ENCODE measurements at places on chromosomes 16 and 17. TPM values are rescaled to one million over a fixed set of nuclear protein-coding genes. Genes with fewer than 3 reads are reported as not detected.

DNA sequence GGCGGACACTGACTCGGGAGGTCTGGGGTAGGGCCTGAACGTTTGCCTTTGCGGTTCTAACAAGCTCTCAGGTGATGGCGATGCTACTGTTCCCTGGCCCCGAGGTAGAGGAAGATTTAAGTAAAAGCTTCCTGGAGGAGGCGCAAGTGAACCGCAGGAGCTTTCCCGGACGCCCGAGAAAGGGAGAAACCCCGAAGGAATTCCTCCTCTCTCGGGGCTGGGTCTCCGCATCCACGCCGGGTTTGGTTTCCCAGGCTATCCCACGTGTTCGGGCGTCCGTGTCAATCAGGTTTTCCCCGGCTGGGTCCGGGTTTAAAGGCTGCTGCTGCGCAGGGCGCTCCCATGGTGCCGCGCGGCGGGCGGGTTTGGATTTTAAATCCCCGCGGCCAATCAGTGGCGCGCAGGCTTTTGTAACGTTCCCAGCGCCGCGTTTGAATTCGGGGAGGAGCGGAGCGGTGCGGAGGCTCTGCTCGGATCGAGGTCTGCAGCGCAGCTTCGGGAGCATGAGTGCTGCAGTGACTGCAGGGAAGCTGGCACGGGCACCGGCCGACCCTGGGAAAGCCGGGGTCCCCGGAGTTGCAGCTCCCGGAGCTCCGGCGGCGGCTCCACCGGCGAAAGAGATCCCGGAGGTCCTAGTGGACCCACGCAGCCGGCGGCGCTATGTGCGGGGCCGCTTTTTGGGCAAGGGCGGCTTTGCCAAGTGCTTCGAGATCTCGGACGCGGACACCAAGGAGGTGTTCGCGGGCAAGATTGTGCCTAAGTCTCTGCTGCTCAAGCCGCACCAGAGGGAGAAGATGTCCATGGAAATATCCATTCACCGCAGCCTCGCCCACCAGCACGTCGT, at the start of gene PLK1:
Gene PLK1 (plus strand): TSS at position 460 of the 844 bp plus-strand sequence. CDS start 44 bp downstream, at position 504.
- H3K36me3 ChIP-seq: peaks cover 18% of the 10 kb centered on the region
- H3K4me1 ChIP-seq: peaks cover 29% of the 10 kb centered on the region
- peak within 1 kb of the TSS; percentile 77 for H3K4me3 ChIP-seq

The KCNJ18 gene
- total RNA-seq: not detected

DNA sequence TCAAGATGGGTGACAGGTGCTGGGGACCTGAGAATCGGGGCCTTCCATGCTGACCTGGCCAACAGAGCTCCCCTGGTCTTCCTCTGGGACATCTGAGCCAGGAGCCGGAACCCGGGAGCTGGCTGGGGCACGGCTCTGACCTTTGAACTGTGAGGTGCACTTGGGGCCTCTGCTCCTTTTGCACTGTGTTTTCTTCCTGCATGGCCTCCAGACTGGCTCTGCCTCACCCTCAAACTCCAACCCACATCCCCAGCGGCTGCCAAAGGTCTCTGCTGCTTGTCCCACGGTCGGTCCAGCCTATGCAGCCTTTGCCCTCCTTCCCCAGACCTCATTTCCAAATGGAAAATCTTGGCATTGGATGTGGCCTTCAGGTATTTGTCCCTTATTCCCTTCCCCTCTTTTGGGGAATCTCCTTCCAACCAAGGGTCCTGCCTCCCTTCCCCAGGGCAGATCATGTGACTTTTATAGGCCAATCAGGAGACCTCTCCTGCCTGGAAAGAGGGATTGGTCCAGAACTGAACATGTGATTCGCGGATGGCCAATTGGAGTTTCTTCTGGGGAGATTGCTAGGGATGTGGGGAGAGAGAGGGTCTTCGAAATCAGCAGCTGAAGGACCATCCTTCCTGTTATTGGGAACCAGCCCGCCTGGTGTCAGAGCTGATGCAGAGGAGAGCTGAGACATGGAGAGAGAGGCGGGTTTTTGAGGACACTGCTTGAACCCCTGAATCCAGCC, 117.9 kb downstream of the CYLD start:
- no peaks in the 10 kb centered on the region for H3K4me1 ChIP-seq
- no peak overlapping the region for H3K4me3 ChIP-seq
- H3K27ac ChIP-seq: no peak overlapping the region

GRCh38 chr16:87409153-87409552, 17.0 kb downstream of the MAP1LC3B start:
- H3K27me3 ChIP-seq: no peaks in the 10 kb centered on the region
- DNase-seq: no peak
- peaks cover 10% of the 10 kb centered on the region for H3K36me3 ChIP-seq
- H3K4me1 ChIP-seq: no peaks in the 10 kb centered on the region
- H3K27ac ChIP-seq: no peak overlapping the region

The CYGB gene
- 6.0 TPM for total RNA-seq

The FZD2 gene
- 35.4 TPM for total RNA-seq

DNA sequence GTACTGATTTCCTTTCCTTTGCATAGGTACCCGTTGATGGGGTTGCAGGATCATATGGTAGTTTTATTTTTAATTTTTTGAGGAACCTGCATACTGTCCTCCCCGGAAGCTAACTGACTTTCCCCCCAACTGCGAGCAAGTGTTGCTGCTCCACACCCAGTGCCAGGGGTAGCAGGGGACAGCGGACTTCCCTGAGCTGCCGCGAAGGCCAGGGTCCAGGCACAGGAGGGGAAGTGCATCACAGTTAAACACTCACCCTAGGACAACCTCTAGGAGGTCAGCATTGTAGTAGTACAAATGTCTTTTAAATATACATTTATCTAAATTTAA, 201.7 kb downstream of the NPIPB11 start:
- no peaks in the 10 kb centered on the region for H3K4me1 ChIP-seq
- no peaks in the 10 kb centered on the region for H3K36me3 ChIP-seq
- DNase-seq: no peak
- H3K27ac ChIP-seq: no peak overlapping the region
- H3K27me3 ChIP-seq: no peaks in the 10 kb centered on the region
- no peak overlapping the region for H3K4me3 ChIP-seq

The CES3 gene
- not detected for total RNA-seq

The CCP110 gene
- 31.8 TPM for total RNA-seq

- peaks cover 3% of the 10 kb centered on the region for H3K4me1 ChIP-seq
- no peak overlapping the region for H3K27ac ChIP-seq
- H3K36me3 ChIP-seq: no peaks in the 10 kb centered on the region
Observed at GRCh38 chr17:6470146-6470718, 26.0 kb downstream of the PIMREG start.

DNA sequence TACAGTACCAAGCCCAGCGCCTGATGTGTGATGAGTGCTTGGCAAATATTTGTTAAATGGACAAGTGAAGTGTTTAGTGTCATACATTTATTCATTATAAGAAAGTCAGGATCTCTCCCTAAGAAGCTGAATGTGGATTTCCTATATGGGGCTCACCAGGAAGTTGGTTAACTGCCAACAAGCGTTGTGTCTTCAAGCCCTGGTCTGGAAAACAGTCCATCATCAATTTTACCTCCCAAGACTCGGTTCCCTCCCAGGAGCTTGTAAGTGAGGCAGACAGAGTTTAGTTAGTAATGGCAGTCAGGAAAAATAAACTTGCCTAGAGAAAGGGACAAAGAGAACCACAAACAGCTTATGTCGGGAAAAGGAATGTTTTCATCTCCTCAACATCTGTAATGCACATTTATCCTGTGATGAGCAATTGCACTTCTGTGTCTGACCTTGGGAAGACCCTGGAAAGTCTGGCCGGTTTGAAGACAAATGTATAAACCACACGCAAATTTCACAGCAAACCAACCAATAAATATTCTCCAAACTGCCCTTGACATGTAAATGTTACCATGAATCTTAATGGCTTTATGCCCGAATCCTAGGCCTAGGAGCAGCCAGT, 28.3 kb downstream of the C16orf95 start:
- no peaks in the 10 kb centered on the region for H3K36me3 ChIP-seq
- H3K4me3 ChIP-seq: no peak overlapping the region
- H3K27ac ChIP-seq: no peak overlapping the region
- H3K27me3 ChIP-seq: no peaks in the 10 kb centered on the region
- no peak for DNase-seq

DNA sequence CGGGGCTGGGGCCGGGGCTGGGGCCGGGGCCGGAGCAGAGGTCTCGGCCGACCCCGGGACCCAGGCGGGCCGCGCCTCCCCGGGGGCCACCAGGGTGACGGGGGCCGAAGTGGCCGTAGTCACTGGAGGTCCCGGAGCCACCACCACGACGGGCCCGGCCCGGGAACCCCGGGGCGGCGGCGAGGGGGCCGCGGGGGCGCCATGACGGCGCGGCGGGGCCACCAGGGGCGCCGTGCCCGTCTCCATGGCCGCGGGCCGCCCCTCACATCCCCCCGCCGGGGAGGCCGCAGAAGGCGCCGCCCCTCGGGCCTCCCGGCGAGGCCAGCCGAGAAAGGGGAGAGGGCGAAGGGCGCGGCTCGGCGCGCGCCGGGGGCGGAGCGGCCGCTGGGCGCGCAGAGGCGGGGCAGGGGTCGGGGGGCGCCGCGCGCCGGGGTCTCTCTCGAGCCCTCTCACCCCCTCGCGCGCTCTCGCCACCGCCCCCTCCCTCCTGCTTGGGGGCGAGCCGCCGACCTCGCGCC, 297 bp downstream of the TBC1D10B start:
- H3K4me1 ChIP-seq: 0 out of 2 replicates have a peak, but pooled peaks cover 7% of the 10 kb centered on the region
- H3K36me3 ChIP-seq: peaks cover 6% of the 10 kb centered on the region
- no peak overlapping the region for H3K27ac ChIP-seq

- peaks cover 6% of the 10 kb centered on the region for H3K27me3 ChIP-seq
- peak overlapping the region; percentile 41 for H3K4me3 ChIP-seq
- no peak overlapping the region for H3K27ac ChIP-seq
- no peak for DNase-seq
- no peaks in the 10 kb centered on the region for H3K4me1 ChIP-seq
Observed at GRCh38 chr16:49854796-49855203, 1.1 kb downstream of the ZNF423 start.

GRCh38 chr16:2420035-2420434, 9.2 kb upstream of the CCNF start:
- no peak overlapping the region for H3K4me3 ChIP-seq
- H3K27ac ChIP-seq: no peak overlapping the region
- no peaks in the 10 kb centered on the region for H3K27me3 ChIP-seq
- H3K36me3 ChIP-seq: no peaks in the 10 kb centered on the region
- no peak for DNase-seq

GRCh38 chr17:54372069-54372749, 528.4 kb upstream of the TOM1L1 start:
- no peak for DNase-seq
- no peaks in the 10 kb centered on the region for H3K4me1 ChIP-seq
- H3K36me3 ChIP-seq: no peaks in the 10 kb centered on the region
- H3K27me3 ChIP-seq: no peaks in the 10 kb centered on the region
- H3K27ac ChIP-seq: no peak overlapping the region

DNA sequence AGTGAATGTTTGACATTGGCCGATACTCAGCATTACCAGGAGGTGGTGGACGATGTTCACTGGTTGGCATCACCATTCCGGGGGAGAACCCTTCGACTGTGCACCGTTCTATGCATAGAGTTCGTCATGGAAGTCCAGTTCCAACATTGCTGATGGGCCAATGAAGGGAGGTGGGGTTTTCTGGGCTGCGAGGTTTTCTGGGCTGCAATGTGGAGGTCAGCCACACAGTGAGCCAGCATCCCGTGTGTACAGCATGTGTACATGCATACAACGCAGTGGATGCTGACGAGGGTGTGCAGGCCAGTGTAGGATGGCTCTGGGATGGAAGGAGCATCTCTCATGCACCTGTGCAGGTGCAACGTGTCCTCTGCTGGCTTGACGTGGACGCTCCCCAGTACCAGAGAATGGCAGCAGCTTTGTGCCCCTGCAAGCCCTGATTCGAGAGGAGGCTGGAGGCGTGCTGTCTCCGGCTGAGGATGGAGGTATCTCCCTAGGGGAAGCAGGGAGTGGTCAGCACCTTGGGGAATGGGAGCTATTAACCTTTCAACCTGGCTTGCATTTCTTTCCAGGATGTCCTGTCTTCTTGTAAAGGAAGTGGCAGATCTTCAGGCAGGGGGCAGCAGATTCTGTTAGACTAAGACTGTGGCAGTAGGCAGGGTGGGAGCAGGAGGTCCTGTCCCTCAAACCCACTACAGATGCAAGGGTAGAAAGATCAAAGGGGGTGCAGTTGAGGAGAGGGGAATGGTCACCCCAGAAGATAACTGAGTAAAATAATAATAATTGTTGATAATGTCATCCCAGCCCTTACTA, 98.2 kb downstream of the CYLD start:
- H3K4me3 ChIP-seq: no peak overlapping the region
- H3K4me1 ChIP-seq: no peaks in the 10 kb centered on the region
- DNase-seq: no peak
- no peaks in the 10 kb centered on the region for H3K27me3 ChIP-seq
- no peaks in the 10 kb centered on the region for H3K36me3 ChIP-seq

DNA sequence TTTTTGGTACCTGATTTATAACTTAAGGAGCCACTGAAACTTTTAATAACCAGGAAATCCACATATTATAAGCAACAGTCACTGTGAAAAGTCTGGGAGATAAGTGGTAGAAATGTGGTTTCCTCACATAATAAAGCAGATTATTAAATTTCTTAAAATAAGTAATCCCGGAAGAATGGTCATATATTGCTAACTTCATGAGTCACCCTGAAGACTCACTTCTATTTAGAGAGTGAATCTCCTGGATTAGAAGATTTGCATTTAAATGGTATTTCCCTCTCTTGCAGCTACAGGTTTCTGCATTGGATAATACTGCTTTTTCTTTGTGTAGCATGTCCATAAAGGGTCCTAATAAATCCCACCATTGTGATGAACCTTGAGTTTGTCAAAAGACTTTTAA, 1286.8 kb upstream of the CDH8 start:
- no peak overlapping the region for H3K27ac ChIP-seq
- H3K36me3 ChIP-seq: no peaks in the 10 kb centered on the region
- H3K4me1 ChIP-seq: no peaks in the 10 kb centered on the region
- no peak overlapping the region for H3K4me3 ChIP-seq
- H3K27me3 ChIP-seq: no peaks in the 10 kb centered on the region

GRCh38 chr16:3961449-3961849, 80.9 kb upstream of the CREBBP start:
- no peaks in the 10 kb centered on the region for H3K27me3 ChIP-seq
- peaks cover 40% of the 10 kb centered on the region for H3K4me1 ChIP-seq
- H3K36me3 ChIP-seq: no peaks in the 10 kb centered on the region
- H3K27ac ChIP-seq: peak overlapping the region; percentile 90
- peak overlapping the region; percentile 74 for H3K4me3 ChIP-seq
- DNase-seq: no peak

The HSF4 gene
- 38.6 TPM for total RNA-seq

DNA sequence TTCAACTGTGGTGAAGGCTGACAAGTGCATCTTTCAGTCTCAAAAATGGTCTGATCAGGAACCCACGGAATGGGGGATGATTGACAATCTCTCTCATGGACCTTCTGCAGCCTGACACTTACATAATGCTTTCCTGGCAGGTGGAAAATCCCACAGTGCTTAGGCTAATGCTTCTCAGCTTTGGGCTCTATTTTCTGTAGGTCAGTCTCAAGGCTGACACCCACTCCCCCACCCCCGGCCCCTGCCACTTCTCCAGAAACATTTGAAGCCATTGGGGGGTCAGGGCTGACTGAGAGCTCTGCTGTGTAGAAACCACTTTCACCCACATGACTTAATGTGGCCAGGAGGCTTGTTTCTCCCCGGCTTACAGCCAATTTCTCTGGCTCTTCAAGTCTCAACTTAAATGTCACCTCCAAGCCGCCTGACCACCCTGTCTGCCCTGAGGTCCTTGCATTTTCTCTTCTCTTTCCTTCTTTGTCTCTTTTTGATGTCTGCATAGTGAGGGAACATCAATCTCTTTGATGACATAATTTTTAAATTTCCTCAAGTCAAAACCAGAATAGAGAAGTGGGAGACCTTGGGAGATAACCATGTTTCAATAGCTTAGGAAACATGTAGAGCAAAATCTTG, 16.7 kb upstream of the IRF8 start:
- H3K27ac ChIP-seq: no peak overlapping the region
- no peak overlapping the region for H3K4me3 ChIP-seq
- H3K36me3 ChIP-seq: no peaks in the 10 kb centered on the region
- no peak for DNase-seq
- H3K27me3 ChIP-seq: peaks cover 9% of the 10 kb centered on the region

The PRKCB gene
- total RNA-seq: 0.41 TPM

Measured in Panc1 (cell line).